ENCODE measurements at places on chromosomes 6 and 20.

DNA sequence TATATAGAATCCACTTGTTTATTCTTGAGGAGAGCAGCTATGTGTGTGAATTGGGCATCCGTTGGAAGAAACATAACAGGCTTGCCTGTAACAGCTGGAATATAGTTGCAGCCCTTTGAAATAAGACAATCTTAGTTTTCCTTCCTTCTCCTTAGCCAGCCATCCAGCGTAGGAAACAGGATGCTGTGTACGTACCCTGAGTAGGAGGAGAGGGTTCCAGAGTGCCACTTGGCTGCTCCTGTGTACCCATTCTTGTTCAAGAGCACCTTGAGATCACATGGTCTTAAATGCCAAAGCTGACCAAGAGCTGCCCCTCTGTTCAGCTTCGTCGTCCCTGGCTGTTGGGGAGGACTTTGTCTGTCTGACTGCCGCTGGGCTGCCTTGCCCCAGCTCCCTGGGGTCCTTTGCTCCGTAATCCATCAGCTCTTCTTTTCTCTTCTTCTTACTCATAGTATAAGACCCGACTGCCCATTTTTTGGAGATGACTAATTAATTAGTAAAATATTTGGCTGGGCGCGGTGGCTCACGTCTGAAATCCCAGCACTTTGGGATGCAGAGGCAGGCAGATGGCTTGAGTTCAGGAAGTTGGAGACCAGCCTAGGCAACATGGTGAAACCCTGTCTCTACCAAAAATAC is 49.0 kb downstream of the RREB1 start:
- peak; percentile 58 for DNase-seq

DNA sequence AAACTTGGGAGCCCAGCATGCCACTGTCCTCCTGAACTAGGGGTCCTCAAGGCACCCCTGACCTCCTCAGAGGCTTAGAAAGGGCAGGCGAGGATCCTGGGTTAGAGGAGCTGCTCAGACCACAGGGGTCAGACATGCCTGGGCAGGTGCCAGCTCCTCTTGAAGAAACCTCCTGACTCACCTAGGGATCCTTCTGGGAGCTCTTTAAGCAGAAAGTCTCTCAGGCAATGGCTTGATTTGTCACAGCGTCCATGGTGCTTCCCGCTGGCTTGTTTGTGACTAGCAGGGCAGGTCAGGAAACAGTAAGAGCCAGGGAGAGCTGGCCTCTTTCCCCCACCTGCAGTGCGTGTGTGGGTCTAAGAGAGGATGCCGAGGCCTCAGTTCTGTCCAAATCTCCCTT is 174.5 kb upstream of the SNX9 start:
- DNase-seq: no peak

DNA sequence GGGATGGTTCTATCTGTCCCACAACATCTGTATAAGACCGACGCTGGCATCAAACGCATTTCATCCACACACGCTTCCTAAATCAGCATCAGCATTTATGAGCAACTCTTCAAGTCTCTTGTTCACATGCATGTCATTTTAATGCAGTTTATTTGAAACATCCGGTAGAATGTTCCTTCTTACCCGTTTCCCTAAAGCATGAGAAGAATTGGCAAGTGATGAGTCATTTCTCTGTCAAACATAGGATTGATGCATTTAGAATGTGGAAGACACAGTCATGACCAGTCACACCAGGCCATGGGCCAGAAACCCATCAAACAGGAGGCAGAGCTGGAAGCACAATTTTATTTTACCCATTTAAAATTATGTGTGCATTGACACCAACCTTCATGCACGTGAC is 122.8 kb downstream of the UST start:
- DNase-seq: peak; percentile 94

GRCh38 chr6:121881974-121882667 is 446.7 kb downstream of the GJA1 start:
- peak; percentile 15 for DNase-seq

GRCh38 chr6:158552796-158553138 is 7.1 kb upstream of the TMEM181 start:
- DNase-seq: no peak

DNA sequence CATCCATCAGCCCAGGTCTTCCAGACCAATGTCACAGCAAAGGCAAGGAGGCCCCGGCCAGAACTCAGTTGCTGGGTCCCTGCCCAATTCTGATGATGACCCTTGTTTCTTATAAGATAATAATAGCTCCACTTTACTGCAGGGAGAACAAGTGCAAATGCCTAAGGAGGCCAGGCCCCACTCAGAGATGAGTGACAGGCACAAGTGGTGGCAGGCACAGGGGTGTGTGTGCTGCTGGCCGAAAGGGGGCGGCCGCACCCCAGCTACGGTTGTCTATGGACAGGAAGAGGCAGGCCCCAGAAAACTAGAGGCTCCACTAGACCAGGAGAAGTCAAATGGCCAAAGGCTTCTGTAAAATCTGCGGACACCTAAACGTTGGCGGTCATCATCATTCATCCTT is 28.6 kb downstream of the GNAS-AS1 start:
- no peak for DNase-seq

DNA sequence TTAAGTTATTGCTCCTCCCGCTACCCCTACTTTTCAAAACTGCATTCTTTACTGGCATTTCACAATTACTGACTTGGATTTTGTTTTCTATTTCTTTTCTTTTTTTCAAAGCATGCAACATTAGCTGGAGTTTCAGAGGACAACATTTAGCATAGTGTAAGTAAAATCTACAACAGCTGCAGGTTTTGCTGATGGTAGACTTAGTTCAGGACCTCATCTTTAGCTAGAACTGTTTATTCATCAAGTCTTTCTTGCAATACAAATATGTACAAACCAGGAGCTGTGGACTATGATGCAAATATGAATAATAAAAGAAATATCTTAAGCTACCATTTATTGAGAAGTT is 728 bp upstream of the CEP162 start:
- DNase-seq: no peak

GRCh38 chr6:25882051-25882496 is 8.0 kb upstream of the SLC17A3 start:
- no peak for DNase-seq

- no peak for DNase-seq
These were observed 13.0 kb upstream of the BAG2 start for GRCh38 chr6:57159127-57159526.

- no peak for DNase-seq
These were observed 17.5 kb downstream of the ACSS1 start for GRCh38 chr20:25040438-25040831.

Measured in Daoy (cell line).